ENCODE measurements at places on chromosomes 3 and 15. TPM values are rescaled to one million over a fixed set of nuclear protein-coding genes. Genes with fewer than 3 reads are reported as not detected.

DNA sequence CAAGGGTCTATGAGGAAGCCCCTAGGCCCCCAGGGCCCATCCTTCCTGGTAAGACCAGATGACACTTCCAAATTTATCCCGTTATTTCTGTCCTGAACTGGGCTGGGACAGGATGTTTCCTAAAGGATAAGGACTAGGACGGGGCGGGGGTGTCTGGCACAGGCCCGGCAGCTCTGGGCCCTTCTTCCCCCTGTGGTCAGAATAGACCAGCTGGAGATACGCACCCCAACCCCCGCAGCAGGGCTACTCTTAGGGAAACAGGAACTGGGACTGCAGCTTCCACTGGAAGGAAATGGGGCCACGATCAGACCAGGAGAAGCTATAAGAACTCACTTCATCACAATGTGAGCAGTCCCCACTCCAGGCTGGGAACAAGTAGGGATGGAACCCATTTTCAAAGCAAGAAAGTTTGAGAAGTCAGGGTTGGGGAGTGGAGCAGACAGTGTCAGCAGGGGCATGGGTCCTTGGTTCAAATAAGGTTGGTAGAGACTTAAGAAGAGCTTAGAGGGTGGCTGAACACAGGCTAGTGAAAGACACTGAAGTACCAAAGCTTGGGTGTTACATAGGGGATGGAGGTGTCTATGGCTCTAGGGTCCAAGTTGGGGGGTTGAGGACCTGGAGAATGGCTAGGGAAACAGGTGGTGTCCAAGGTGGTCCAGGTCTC is 1.1 kb downstream of the NCKIPSD start:
- peak overlapping the region; percentile 81 for H3K27ac ChIP-seq
- peak overlapping the region; percentile 65 for H3K4me3 ChIP-seq
- H3K27me3 ChIP-seq, result no peaks in the 10 kb centered on the region
- peaks cover 45% of the 10 kb centered on the region for H3K4me1 ChIP-seq

DNA sequence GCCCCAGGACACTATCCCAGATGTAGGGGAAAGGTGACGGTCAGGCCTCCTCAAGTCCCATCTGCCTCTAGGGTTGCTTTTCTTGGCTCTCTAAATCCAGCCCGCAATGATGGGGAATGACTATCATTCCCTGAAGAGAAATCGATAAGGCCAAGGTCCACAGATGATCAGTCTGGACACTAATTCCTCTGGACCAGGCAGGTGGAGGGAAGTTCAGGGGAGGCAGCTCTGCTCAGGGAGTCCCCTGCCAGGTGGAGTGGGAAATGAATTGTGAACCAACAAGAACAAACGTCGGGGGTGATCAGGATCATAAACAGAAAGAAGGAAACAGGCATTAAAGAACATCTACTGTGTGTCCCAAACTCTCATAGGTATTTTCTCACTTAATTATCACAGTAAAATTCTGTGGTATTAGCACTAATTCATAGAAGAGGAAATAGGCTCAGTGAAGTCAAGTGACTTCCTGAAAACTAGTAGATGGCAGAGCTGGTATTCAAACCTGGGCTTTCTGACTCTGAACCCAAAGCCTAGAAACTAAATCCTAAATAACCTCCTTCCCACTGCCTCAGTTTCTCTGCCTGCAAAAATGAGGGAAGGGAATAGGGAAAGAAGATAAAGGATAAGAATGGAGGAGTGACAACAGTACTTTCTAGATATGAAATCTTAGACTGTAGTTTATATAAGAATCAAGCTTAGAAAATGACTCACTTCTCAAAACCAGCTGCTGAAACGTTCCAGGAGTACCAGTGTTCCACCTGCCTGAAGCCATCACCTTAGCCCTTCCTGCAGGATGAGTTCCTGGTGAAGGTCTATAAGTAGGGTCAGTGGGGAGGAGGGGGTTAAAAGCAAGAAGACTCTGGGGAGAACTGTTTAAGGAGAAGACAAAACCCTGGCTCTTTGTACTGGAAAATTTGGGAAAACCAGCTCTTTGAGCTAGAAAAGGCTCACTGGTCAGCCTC is 7.5 kb downstream of the BMF start:
- peak; percentile 46 for DNase-seq
- H3K4me3 ChIP-seq, result no peak overlapping the region
- no peaks in the 10 kb centered on the region for H3K36me3 ChIP-seq
- peaks cover 100% of the 10 kb centered on the region for H3K4me1 ChIP-seq
- H3K27me3 ChIP-seq, result no peaks in the 10 kb centered on the region

GRCh38 chr3:195003006-195003892 is 267.7 kb downstream of the XXYLT1 start:
- no peaks in the 10 kb centered on the region for H3K36me3 ChIP-seq
- peak; percentile 83 for DNase-seq
- H3K4me3 ChIP-seq, result no peak overlapping the region
- H3K27me3 ChIP-seq, result no peaks in the 10 kb centered on the region

Gene ALG1L2
- not detected for total RNA-seq

GRCh38 chr3:14801031-14801430 is 17.7 kb upstream of the FGD5 start:
- no peak overlapping the region for H3K27ac ChIP-seq
- H3K4me3 ChIP-seq, result no peak overlapping the region
- no peaks in the 10 kb centered on the region for H3K36me3 ChIP-seq
- DNase-seq, result no peak

- DNase-seq, result no peak
- H3K36me3 ChIP-seq, result no peaks in the 10 kb centered on the region
- no peaks in the 10 kb centered on the region for H3K27me3 ChIP-seq
- no peak overlapping the region for H3K4me3 ChIP-seq
- H3K4me1 ChIP-seq, result no peaks in the 10 kb centered on the region
These were observed 462.8 kb downstream of the EDEM1 start for GRCh38 chr3:5650303-5650702.
